ENCODE measurements at places on chromosomes 2 and 18.

GRCh38 chr2:133812826-133813617 lies 244.8 kb upstream of the NCKAP5 start:
- DNase-seq = no peak

DNA sequence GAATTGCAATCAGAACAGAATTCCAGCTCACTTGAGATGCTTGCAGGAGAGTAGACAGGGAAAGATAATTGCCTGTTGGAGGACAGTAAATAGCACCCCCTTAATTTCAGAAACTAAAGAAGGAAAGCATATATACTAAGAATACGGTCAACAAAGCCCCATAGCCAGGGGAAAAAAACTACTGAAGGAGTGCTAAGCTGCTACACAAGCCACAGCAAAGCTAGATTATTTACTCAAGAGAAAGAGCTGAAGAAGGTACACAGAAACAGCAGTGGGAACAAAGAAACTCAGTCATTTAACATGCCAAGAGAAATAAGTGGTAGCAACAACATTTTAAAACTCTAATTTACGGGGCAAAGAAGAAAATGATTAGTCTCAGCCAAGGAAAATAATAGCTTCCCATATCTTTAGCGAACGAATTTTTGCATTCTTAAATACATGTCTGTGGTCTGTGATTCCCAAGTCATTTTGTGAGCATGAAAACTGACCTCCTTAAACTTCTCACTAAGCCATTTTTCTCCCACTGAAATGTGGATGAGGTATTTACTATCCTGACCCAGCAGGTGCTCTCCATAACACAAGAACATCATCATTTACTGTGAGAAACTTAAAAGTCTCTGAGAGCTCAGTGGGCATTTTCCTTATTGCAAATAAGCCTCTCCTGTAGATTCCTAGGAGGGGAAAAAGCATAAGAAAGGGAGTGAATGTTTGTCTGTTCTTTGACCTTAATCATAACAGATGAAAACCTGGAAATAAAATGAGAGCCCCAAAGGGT lies 196.0 kb downstream of the PAX3 start:
- DNase-seq = no peak

DNA sequence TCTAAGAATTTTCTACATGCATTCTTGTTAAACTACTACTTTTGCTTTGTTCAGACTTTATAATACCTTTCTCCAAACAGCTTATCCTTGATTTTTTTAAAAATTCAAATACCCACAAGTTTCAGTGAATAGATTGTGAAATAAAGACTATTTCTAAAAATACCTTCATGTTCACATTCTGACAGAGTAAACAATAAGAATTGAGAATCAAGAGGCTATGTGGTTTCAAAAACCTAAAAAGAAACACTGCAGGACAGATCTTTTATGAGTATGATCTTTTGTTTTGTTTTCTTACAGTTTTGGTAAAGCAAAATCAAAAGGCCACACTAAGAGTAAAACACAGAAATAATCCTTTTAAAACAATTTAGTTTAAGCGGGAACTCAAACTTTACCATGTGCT lies 21.2 kb downstream of the ALS2 start:
- no peak for DNase-seq

- no peak for DNase-seq
These were observed 92.4 kb downstream of the DYSF start for GRCh38 chr2:71545572-71546274.

DNA sequence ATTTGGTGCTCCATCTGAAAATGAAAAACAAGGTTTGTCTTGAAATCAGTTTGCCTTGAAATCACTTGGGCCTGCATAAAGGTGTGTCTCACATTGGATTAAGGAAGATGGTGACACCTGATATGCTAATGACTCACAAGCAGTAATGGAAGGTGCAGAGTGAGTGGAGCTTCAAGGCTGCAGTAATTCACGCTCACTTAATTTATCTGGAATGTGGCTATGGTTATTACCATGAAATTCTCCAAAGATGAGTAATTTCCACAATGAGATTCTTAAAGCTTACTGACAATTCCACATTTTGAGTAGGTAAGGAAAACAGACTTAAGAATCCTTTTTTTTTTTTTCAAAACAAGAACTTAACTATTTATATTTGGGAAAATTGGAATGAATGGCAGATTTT lies 156.8 kb downstream of the PAX3 start:
- no peak for DNase-seq

DNA sequence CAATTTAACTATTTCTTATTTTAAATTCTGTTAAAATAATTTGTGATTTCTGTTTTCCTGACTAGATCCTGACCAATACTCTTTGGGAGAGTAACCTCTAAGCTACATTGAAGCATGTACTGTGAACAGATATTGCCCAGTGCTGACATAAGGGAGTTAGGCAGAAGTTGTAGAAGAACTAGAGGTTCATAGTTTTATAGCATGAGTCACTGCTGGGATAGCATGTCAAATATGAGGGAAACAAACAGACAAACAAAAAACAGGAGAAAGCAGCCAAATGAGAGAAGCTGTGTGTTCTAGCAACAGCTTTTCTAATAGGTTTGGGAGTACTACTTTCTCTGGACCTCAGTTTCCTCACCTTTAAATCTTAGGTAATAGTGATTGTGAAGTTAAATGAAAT lies 72.4 kb downstream of the CERS6 start:
- DNase-seq = no peak

GRCh38 chr2:9700109-9700495 lies 69.3 kb upstream of the YWHAQ start:
- no peak for DNase-seq

DNA sequence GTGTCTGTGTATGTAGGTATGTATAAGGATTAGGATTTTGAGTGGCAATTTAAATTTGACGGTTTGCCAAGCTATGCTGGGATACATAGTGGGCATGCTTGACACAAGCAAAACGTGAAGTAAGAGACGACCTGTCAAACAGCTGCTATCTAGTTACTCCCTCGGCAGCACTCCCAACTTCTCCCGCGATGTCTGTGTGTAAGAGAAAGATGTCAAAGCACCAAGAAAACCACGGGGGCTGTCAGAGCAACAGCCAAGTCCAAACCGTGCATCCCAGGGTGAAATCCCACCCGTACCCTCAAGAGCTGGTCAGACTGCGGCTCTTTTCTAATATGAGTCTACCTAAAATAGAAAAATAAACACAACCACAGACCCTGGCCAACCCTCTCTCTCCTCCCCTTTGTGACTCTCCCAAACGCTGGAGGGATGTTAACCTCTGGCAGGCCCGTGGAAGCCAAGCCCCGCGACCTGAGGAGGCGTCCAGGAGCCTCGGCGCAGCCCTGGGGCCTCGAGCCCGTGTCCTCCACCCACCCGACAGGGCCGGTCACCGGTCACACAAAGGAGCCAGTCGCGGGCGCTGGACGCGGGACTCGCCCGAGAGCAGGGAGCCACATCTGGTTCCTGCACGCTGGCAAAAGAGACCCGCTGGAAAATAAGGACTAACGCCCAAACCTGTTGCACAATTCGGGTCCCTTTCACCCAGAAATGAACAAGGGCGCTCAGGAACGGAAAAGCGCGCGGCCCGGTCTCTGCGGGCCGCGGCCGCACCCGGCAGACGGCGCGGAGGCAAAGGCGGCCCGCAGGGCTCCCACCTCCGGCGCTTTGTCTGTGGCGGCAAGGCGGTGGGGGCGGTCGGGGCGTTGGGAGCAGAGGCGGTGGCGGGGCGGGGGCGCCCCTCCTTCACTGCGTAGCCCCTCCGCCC lies 925 bp downstream of the SESTD1 start:
- no peak for DNase-seq

GRCh38 chr2:162153608-162154224 lies 1.7 kb upstream of the GCG start:
- peak; percentile 24 for DNase-seq

GRCh38 chr2:238790833-238791230 lies 57.1 kb upstream of the TWIST2 start:
- DNase-seq = no peak

DNA sequence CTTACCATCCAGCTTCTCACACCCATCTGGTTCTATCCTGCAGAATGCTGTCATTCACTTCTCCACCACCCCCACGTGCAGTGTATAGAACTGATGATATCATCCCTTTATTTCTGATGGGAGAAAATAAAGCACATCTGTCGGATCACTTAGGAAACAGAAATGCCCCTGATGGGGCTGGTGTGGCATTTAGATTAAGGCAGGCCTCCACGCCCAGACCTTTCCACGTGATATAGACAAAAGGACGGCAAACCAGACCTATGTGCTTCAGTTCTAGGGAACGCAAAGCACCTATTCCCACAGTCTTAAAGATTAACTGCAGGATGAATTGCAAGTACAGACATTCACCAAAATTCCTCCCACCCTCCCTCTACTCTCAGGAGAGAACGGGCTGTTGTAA lies 27.6 kb upstream of the CABLES1 start:
- no peak for DNase-seq

- no peak for DNase-seq
These were observed 225.2 kb upstream of the SPOPL start for GRCh38 chr2:138276339-138276738.

DNA sequence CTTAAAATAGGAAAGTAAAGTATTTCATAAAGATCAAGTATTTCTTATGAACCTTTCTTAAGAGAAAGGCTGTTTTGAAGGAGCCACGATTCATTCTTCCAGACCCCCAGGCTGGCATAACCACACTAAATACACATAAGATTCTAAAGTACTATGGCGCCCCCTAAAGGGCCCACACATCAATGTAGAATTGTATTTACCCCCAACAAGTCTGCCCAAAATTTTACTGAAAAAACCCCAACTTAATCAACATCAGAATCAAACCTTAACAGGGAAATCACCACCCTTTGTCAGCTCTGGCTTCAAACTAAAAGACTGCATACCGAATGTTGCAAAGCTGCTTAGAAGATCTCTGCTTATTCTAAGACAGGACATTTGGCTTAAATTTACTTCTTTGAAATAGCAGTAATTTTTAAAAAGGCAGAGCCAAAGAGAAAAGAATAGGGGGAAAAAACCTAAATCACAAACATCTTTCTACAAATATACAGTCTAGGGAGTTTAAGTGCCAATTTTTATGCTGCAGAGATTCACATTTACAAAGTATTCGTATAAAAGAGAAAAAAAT lies 20.4 kb upstream of the BCL2 start:
- DNase-seq = no peak

- DNase-seq = no peak
These were observed 30.4 kb downstream of the INPP4A start for GRCh38 chr2:98474979-98475632.

DNA sequence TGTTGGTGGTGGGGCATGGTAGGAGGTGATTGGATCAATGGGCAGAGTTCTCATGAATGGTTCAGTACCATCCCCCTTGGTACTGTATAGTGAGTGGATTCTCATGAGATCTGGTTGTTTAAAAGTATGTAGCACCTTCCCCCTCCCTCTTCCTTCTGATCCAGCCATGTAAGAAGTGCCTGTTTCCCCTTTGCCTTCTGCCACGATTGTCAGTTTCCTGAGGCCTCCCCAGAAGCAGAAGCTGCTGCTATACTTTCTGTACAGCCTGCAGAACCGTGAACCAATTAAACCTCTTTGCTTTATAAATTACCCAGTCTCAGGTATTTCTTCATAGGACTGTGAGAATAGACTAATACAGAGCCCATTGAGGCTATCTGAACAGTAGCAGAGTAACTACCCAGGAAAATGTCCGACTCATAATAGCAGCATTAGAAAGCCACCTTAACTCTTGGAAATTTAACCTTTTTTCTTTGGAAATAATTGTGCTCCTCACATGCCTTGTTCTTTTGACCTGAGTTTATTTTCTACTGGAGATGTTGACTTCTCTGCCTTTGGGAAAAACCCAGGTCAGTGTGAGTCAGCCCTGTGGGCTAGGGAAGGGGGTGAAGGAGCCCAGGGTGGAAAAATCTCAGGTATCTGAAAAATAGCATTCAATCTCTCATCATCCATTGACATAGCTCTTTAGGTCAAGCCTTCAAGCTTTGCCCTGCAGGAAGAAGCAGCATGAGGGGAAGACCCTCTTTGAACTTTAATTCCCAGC lies 18.1 kb downstream of the CYP1B1 start:
- no peak for DNase-seq

DNA sequence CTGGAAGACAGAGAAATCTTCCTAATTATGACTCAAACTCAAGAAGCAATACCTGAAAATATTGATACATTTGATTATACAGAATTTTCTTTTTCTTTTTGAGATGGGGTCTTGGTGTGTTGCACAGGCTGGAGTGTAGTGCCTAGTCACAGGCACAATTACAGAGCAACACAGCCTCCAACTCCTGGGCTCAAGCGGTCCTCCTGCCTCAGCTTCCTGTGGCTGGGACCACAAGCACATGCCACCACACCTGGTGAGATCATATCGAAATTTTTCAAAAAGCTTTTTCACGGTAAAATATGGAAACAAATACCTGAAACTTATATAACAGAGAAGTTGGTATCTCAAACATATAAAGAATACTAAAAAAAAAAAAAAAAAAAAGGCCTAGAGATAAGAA lies 27.9 kb downstream of the TGFBRAP1 start:
- DNase-seq = no peak

DNA sequence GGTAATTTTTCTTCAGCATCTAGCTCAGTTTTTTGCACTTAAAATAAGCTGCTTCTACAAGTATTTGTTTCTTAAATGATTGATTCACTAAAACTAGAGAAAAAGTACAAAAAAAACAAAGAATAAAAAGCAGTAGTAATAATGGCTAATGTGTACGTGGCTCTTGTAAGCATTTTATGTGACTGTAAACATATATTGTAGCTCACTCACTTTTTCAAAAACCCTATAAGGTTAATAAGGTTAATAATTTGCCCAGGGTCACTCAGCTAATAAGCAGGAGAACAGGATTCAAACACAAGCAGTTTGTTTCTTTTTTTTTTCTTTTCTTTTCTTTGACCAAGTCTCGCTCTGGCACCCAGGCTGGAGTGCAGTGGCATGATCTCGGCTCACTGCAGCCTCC lies 67.5 kb downstream of the RMDN2 start:
- no peak for DNase-seq

- DNase-seq = no peak
These were observed 20.4 kb upstream of the IL1R1 start for GRCh38 chr2:102122115-102122514.

GRCh38 chr18:50114448-50114847 lies 80.5 kb downstream of the MYO5B start:
- no peak for DNase-seq

DNA sequence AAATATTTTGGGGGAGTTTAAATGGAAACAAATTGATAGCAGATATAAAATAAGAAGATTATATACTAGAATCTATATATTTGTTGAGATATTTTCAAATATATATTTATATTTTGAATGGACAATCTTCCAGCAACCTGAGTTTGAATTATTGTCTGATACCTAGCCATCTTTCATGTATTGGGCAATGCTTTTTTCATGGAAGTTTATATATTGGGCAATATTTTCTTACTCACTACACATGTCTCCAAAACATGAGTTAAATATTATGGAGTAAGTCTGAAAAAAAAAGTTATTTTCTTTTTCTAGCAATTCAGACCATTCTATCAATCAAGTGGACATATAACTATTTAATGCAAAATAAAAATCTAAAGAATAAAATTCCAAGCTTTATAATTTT lies 295.2 kb downstream of the NYAP2 start:
- no peak for DNase-seq

DNA sequence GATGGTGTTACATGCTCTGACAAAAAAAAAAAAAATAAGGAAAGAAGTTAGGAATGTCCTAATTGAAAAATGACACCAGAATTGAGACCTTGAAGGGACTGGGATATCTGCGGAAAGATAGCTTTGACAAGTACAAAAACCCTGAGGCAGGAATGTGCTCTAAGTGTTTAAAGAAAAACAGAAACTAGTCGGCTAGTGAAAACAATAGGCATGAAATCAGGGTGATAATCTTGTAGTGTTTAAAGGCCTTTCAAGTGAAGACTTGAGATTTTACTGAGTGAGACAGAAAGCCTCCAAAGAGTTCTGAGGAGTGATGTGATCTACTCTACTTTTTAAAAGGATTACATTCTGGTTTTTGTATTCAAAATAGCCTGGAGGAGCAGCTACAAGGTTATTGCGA lies 107.4 kb downstream of the COBLL1 start:
- no peak for DNase-seq

All from activated T-helper 9 cell treated with anti-CD3 and anti-CD28 coated beads, Interleukin-2, amount 50 U/mL, for 16 hours (primary cell).